ENCODE measurements at places on chromosomes 7 and 10. TPM values are rescaled to one million over a fixed set of nuclear protein-coding genes. Genes with fewer than 3 reads are reported as not detected.

DNA sequence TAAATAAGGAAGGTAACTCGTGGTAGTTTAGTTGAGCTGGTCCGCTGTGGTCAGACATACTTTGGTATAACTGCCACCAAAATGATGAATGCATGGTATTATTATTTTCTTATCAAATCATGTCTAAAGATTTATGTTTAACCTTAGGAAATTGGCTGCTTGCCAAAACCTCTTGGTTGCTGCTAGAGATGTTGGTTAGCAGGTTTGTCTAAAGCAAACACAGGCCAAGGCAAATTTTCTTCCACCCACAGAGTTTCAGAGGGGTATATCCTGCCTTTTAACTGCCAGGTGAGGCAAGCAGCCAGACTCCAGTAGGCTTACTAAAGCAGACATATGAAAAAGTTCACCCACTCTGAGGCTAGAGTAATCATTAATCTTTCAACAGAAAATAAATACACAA, 101.4 kb downstream of the SEMA3E start:
- no peak for DNase-seq
- H3K27ac ChIP-seq: no peak overlapping the region
- H3K27me3 ChIP-seq: no peaks in the 10 kb centered on the region
- no peaks in the 10 kb centered on the region for H3K36me3 ChIP-seq
- no peak overlapping the region for H3K4me3 ChIP-seq

DNA sequence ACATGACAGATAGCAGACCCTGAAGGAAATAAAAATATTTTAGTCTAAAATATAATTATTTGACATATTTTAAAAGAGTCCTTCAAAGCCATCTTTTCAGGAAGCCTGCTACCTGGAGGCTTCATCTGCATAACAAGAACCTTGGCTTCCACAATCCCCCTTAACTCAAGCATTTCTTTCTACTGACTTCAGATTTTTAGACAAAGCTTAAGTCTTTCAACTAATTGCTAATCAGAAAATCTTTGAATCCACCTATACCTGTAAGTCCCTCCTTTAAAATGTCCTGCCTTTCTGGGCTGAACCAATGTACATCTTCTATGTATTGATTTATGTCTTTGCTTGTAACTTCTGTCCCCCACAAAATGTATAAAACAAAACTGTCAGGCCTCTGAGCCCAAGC, 23.5 kb upstream of the PRF1 start:
- H3K27me3 ChIP-seq: no peaks in the 10 kb centered on the region
- H3K4me1 ChIP-seq: no peaks in the 10 kb centered on the region
- no peak overlapping the region for H3K4me3 ChIP-seq
- H3K27ac ChIP-seq: no peak overlapping the region
- no peak for DNase-seq

The PAPOLB gene
- total RNA-seq: 0.46 TPM

DNA sequence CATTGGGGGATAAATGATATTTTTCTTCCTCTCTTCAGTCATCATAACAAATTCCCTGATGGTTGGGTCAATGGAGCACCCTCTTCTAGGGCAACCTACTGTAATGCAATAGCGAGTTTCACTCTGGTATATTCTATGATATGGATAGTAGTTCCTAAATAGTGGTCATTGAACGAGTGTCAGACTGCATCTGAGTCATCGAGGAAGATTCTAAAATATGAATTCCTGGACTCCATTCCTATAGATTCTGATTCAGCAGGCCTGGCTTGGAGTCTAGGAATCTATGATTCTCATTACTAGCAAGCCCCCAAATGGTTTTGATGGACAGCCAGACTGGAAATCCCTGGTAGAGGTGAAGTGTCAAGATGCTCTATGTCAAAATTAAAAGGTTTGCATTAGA, 254.5 kb downstream of the BUB3 start:
- no peaks in the 10 kb centered on the region for H3K4me1 ChIP-seq
- no peak for DNase-seq
- no peak overlapping the region for H3K4me3 ChIP-seq
- no peaks in the 10 kb centered on the region for H3K27me3 ChIP-seq
- no peak overlapping the region for H3K27ac ChIP-seq

GRCh38 chr7:13262929-13263530, 575.6 kb downstream of the ARL4A start:
- no peak overlapping the region for H3K4me3 ChIP-seq
- H3K4me1 ChIP-seq: no peaks in the 10 kb centered on the region
- no peaks in the 10 kb centered on the region for H3K36me3 ChIP-seq
- no peak for DNase-seq

GRCh38 chr7:157208571-157209413, 70.1 kb downstream of the UBE3C start:
- no peaks in the 10 kb centered on the region for H3K27me3 ChIP-seq
- no peaks in the 10 kb centered on the region for H3K4me1 ChIP-seq
- no peak overlapping the region for H3K27ac ChIP-seq
- H3K4me3 ChIP-seq: no peak overlapping the region
- DNase-seq: no peak

The CFTR gene
- total RNA-seq: 36.7 TPM

DNA sequence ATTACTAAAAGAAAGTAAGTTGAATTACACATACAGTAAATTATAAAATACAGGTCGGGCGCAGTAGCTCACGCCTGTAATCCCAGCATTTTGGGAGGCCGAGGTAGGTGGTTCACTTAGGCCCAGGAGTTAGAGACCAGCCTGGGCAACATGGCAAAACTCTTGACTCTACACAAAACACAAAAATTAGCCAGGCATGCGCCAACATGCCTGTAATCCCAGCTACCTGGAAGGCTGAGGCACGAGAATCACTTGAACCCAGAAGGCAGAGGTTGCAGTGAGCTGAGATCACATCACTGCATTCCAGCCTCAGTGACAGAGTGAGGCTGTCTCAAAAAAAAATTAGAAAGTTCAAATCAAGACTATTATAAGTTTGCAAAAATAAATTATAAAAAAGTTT, 174.9 kb downstream of the GALNT11 start:
- H3K4me1 ChIP-seq: no peaks in the 10 kb centered on the region
- peaks cover 6% of the 10 kb centered on the region for H3K36me3 ChIP-seq

- H3K36me3 ChIP-seq: no peaks in the 10 kb centered on the region
- H3K4me1 ChIP-seq: no peaks in the 10 kb centered on the region
- no peak for DNase-seq
- H3K27me3 ChIP-seq: no peaks in the 10 kb centered on the region
- no peak overlapping the region for H3K4me3 ChIP-seq
Measured at GRCh38 chr10:128258421-128258976, 132.3 kb upstream of the MKI67 start.

- DNase-seq: no peak
- H3K4me3 ChIP-seq: no peak overlapping the region
- H3K4me1 ChIP-seq: no peaks in the 10 kb centered on the region
- H3K27me3 ChIP-seq: no peaks in the 10 kb centered on the region
- H3K27ac ChIP-seq: no peak overlapping the region
Measured at GRCh38 chr7:91780521-91780920, 100.0 kb downstream of the MTERF1 start.

The MUC12 gene
- total RNA-seq: not detected

The BLNK gene
- 12.7 TPM for total RNA-seq

- H3K4me1 ChIP-seq: no peaks in the 10 kb centered on the region
- H3K27ac ChIP-seq: no peak overlapping the region
- no peaks in the 10 kb centered on the region for H3K27me3 ChIP-seq
- H3K4me3 ChIP-seq: no peak overlapping the region
- no peaks in the 10 kb centered on the region for H3K36me3 ChIP-seq
Measured at GRCh38 chr7:69002416-69002815, 595.9 kb upstream of the AUTS2 start.

GRCh38 chr7:90892213-90892612, 296.1 kb downstream of the CDK14 start:
- no peak overlapping the region for H3K27ac ChIP-seq
- no peaks in the 10 kb centered on the region for H3K4me1 ChIP-seq
- DNase-seq: no peak
- no peaks in the 10 kb centered on the region for H3K27me3 ChIP-seq
- H3K36me3 ChIP-seq: no peaks in the 10 kb centered on the region

DNA sequence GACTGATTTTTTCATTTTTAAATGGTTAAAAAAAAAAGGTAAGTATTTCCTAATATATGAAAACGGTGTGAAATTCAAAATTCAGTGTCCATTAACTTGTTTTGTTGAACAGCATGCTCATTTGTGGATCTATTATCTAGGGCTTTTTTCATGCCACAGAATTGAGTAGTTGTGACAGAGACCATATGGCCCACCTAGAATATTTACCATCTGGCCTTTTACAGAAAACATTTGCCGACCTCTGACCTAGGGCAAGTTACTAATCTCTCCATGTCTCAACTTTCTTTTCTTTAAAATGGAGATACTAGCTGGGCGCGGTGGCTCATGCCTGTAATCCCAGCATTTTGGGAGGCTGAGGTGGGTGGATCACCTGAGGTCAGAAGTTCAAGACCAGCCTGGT, 41.3 kb downstream of the GRK5 start:
- no peaks in the 10 kb centered on the region for H3K36me3 ChIP-seq
- no peak overlapping the region for H3K4me3 ChIP-seq
- DNase-seq: no peak
- no peaks in the 10 kb centered on the region for H3K27me3 ChIP-seq
- peak overlapping the region; percentile 58 for H3K27ac ChIP-seq

- peaks cover 9% of the 10 kb centered on the region for H3K36me3 ChIP-seq
- no peak overlapping the region for H3K27ac ChIP-seq
- no peak overlapping the region for H3K4me3 ChIP-seq
Measured at GRCh38 chr10:421170-421569, 268.3 kb downstream of the DIP2C start.

The NOD1 gene
- 45.6 TPM for total RNA-seq

GRCh38 chr10:38010119-38010903, at the start of gene ZNF33A:
ZNF33A (plus strand) TSS chr10:38010675; CDS start chr10:38012342, 1,667 bp downstream.
- DNase-seq: peak; percentile 96
- peaks cover 22% of the 10 kb centered on the region for H3K4me1 ChIP-seq
- no peaks in the 10 kb centered on the region for H3K27me3 ChIP-seq

DNA sequence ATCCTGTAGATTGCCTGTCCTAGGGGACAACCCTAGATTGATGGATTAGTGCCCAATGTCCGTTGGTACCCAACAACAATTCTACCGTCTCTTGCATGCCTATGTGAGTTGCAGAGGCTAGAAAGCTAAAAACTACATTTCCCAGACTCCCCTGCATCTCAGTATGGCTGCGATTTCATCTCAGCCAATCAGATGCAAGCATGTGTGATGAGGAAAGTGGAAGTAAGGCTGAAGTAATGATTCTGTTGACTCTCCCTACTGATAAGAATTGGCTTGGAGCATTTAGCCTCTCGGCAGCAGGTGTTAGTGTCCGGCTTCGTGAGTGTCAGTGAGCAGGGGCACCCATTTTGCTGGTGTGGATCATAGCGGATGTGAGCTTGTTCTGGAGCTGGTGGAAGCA, 171.9 kb downstream of the FGFR2 start:
- no peak overlapping the region for H3K27ac ChIP-seq
- no peak for DNase-seq
- H3K36me3 ChIP-seq: no peaks in the 10 kb centered on the region
- no peaks in the 10 kb centered on the region for H3K4me1 ChIP-seq

DNA sequence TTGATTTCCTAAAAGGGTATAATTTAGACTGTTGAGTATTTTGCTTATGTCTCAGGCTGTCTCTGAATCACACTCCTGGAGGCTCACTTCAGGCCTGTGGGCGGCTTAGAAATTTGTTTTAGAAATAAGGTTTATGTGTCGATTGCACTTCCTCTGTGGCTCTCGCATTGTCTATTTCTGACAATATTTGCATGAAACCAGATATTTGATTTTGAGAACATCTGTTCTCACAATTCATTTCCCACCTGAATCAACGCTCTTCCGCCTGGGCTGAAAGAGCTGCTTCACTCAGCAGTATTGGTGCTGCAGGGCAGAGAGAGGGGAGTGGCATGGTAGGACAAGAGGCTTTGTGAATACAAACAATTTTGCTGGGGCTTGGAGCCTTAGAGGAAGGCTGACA, 262.0 kb downstream of the ADRA2A start:
- H3K27ac ChIP-seq: no peak overlapping the region
- H3K36me3 ChIP-seq: no peaks in the 10 kb centered on the region
- H3K27me3 ChIP-seq: no peaks in the 10 kb centered on the region
- DNase-seq: no peak
- no peak overlapping the region for H3K4me3 ChIP-seq
- no peaks in the 10 kb centered on the region for H3K4me1 ChIP-seq

GRCh38 chr10:86335257-86335656, 31.3 kb downstream of the GRID1 start:
- no peaks in the 10 kb centered on the region for H3K4me1 ChIP-seq
- no peak overlapping the region for H3K27ac ChIP-seq
- DNase-seq: no peak
- no peaks in the 10 kb centered on the region for H3K27me3 ChIP-seq
- no peak overlapping the region for H3K4me3 ChIP-seq

DNA sequence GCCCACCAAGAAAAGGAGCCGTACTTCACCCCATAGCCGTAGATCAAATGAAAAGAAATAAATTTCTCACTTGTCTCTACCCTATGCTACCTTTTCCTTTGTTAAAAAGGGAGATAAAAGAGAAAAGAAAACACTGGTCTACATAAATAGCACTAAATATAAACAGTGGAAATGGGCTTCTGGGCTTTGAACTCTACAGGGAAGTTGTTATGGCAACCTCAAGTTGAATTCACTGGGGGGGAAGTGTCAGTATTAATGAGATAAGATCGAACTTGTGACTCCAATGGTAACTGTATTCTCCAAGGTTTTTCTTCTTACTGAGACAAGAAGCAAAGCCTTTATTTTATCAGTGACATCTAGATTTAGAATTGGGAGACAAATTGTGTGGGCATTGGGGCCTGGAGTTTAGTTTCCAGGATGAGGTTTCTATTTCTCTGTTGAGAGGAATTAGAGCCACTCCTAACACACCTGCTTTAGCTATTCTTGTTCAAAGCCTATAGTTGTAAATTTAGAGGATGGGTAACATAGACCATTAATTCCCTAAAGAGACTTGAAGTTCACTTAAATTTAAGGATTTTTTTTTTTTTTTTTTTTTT, 604.3 kb upstream of the GALNT17 start:
- H3K4me1 ChIP-seq: no peaks in the 10 kb centered on the region
- no peak overlapping the region for H3K4me3 ChIP-seq
- H3K27ac ChIP-seq: no peak overlapping the region
- no peak for DNase-seq
- H3K27me3 ChIP-seq: no peaks in the 10 kb centered on the region

DNA sequence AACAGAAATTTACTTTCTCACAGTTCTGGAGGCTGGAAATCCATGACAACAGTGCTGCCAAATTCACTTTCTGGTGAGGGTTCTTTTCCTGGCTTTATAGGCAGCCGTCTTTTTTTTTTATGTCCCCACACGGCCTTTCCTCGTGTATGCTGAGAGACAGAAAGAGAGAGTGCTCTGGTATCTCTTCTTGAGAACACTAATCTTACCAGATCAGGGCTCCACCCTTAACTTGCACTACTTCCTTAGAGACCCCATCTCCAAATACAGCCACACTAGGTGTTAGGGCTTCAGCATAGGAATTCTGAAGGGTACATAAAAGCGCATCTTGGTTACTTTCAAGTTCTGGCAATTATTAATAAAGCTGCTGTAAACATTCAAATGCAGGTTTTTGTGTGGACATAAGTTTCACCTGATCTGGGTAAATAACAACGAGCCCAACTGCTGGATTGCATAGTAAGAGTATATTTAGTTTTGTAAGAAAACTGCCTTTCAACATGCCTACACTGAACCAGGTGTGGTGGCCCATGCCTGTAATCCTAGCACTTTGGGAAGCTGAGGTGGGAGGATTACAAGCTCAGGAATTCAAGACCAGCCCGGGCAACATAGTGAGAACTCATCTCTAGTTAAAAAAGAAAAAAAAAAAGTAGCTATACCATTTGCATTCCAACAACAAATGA, 8.2 kb upstream of the C1GALT1 start:
- H3K27ac ChIP-seq: no peak overlapping the region
- H3K4me1 ChIP-seq: no peaks in the 10 kb centered on the region
- no peak for DNase-seq
- no peaks in the 10 kb centered on the region for H3K27me3 ChIP-seq
- H3K4me3 ChIP-seq: no peak overlapping the region
